T-helper 2 cell (primary cell): ENCODE measurements at places on chromosomes 1 and 21.

DNA sequence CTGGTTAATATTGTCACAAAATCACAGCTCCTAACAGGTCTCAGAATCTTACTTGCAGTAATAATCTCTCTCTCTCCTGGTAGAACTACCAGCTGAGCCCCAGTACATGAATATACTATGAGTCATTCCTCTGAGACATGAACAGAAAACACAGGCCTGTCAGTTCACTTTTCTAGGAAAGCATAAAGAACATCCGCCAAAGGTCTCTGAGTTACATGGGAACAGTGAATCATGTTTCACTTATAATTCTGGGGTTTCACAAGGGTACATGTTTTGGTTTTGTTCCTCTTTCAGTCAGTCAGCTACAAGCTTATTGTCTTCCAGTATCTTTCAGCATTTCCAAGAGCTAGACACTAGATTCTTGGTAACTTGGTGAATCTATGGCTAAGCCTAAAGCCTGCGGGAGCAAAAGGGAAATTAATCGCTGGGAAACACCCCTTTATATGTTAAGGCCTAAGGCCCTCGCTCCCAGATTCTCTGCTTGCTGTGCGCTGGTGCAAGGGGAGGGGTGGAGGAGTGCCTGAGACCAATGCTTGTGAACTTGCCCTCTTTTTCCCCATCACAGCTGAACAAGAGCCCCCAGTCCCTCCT, 31.7 kb downstream of the IFNGR2 start:
- DNase-seq, result no peak

DNA sequence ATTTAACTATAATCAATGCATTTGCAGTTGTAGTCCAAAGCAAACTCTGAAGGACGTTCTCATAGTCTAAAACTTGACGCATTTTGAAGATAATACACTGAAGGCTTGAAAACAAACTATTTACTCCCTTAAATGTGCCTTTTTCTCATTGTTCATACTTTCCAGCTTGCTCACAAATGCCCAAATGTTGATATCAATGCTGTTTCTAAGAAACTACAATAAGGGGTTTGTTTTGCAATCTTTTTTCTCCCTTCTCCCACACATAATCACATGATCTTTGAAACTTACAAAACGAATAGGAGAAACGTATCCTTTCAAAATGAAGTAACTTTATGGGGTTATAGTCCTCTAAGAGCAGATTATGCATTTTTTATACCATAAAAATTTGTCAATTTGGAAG, 508.7 kb downstream of the DPYD start:
- DNase-seq, result no peak

DNA sequence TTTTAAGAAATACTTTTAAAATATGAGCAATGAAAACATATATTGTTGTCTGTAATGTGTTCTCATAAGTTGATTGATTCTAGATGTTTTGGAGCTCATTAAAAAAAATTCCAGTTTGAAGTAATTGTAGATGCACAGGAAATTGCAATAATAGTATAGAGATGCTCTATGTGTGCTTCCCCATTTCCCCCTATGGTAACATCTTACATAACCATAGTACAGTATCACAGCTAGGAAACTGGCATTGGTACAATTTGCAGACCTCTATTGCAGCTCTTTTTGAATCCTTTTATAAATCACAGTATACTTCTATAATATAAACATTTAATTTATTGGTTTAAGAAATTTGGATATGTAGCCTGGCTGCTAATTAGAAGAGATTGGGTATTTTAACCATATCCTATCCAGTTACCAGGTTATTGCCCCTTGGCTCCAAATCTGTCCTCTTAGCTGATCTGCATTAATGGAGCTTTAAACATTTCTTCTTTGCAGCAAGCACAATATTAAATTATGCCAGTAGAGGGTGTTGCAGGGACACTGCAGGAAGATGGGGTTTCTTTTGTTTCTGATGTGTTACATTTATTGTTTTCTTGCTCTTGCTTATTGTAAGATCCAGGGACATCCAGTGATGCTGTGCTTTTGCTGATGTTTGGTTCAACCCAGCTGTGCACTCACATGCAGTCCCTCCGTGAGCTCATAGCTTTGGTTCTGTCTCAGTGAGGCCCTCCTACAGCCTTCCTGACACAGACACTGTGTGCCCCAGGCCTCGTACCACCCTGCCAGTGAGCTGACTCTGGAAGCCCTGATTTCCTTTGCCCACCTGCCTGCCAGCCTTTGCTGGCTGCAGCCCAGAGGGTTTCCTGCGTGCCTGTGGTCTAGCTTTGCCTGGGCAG, 103.3 kb downstream of the RABGAP1L start:
- DNase-seq, result no peak

DNA sequence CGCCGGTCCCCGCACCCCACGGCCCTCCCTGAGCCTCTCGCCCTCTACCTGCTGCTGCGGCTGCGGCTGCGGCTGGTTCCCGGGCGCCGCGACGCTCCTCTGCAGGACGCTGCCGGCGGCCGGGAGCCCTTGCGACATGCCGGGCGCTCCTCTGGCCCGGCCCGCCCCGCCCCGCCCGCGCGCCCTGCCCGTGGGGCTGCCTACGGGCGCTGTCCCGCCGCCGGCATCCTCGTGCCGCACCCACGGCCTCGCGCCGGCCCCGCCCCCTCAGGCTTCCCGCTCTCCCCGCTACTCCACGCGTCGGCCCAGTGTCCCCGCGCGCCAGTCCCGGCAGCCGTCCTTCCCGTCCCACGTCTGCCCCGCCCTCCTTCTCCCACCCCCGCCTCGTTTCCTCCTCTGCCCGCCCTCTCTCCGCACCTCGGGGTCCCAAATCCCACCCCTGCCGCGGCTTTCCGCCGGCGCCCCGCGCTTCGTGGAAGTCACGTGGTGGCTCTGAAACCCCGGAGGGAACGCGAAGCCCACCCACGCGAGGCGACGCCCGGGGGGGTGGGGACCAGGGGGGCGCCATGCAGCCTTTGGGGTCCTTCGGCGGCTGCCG, at the start of gene BATF3:
Gene BATF3 (minus strand): TSS at position 216 of the 598 bp plus-strand sequence. CDS start 78 bp downstream, at position 138.
- DNase-seq, result peak; percentile 34

DNA sequence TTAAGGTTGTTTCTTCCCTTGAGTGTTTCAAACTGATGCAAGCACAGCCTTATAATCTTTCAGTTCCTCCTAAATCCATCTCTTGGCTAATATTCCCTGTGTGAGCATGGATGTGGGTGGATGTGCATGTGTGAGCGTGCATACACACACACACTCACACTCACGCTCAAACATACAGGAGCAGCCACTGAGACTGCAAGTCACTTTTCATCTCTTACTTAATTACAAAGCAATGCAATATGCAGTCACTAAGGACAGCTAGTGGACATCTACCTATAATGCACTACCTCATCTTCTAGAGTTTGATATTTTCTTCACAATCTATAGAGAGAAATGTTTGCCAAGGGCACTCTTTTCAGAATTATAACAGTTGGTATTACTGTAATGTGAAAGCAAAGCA, 1.4 kb downstream of the ESRRG start:
- no peak for DNase-seq

- DNase-seq, result no peak
These were observed 45.7 kb upstream of the DEPDC1 start for GRCh38 chr1:68542586-68542985.
